ENCODE measurements at places on chromosomes 1 and 21. TPM values are rescaled to one million over a fixed set of nuclear protein-coding genes. Genes with fewer than 3 reads are reported as not detected.

The PROK1 gene
- 0.41 TPM for total RNA-seq

The LAMC2 gene
- total RNA-seq = 42.2 TPM

DNA sequence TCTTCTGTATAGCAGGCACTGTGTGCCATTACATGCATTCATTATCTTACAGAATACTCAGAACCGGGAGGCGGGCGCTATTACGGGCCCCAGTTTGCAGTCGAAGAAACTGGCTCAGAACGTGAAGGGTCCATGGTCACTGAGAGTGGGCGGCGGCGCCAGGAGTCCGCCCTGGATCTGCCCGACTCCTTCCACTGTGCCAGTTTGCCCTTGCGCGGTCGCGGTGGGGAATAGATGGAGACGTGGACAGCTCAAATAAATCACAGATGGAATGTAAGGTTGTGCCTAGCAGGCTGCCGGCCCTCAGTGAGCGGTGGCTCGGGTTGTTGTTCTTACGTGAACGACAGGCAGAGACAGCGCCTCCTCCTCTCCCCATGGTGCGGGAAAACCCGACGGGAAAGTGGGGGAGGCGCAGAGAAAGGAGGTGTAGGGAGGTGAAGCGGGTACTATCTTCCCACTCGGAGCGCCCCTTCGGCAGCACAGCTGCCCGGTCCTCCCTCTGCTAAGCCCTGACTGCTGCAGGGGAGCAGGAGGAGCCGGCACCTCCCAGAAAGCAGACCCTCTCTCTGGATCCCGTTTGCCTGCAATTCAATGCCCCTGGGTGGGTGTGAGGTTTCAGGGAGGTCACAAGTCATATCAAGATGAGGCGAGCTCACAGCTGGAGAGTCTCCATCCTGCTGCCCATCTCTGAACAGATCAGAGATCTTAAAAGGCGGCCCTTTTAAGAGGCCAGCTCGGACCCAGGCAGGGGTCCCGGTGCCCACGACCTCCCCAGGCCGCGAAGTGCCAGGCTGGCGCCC is 1.1 kb downstream of the COL9A2 start:
- H3K36me3 ChIP-seq = no peaks in the 10 kb centered on the region
- H3K27me3 ChIP-seq = peaks cover 25% of the 10 kb centered on the region
- DNase-seq = no peak

DNA sequence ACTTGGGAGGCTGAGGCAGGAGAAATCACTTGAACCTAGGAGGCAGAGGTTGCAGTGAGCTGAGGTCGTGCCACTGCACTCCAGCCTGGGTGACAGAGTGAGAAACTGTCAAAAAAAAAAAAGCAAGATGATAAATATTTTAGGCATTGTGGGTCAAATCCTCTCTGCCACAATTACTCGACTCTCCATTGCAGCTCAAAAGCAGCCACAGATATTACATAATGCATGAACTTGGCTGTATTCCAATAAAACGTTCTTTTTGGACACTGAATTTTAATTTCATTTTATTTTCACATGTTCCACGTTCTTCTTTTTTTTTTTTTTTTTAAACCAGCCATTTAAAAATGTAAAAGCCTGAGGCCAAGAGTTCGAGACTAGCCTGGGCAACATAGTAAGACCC is 69.4 kb downstream of the TCP10L start:
- no peak for DNase-seq
- peaks cover 24% of the 10 kb centered on the region for H3K4me1 ChIP-seq
- no peak overlapping the region for H3K27ac ChIP-seq
- peaks cover 12% of the 10 kb centered on the region for H3K36me3 ChIP-seq
- H3K4me3 ChIP-seq = no peak overlapping the region
- no peaks in the 10 kb centered on the region for H3K27me3 ChIP-seq

DNA sequence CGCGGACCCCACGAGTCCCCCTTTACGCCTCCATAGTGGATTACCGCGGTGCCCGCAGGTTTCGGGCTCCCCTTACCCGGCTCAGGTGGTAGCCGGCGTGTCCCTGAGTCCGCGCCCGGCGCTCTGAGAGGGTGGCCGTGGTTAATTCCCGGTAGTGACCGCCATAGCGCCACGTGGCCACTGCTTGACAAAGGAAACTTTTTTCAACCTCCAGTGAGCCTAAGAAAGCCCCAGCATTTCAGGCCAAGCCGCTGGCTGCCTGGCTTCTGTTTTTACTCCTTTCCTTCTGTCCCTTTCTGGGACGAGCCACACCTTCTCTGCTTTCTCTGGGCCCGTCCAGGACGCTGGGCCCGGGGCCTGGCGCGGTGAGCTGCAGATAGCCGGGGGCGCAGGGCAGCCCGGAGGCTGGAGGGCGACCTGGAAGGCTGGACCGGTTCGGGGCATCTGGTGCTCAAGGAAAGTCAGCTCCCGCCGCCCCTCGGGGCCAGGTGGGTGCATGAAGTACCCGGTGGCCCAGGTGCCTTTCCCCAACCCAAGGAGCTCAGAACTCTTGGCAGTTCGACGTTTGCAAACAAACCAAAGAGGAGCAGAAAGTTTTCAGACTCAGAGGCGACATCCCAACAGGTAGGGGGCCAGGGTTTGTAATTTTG is 540 bp upstream of the C1orf198 start:
- H3K4me3 ChIP-seq = peak overlapping the region; percentile 94
- peak overlapping the region; percentile 82 for H3K27ac ChIP-seq
- no peaks in the 10 kb centered on the region for H3K36me3 ChIP-seq
- no peaks in the 10 kb centered on the region for H3K27me3 ChIP-seq

- H3K36me3 ChIP-seq = no peaks in the 10 kb centered on the region
- no peak for DNase-seq
- H3K27me3 ChIP-seq = no peaks in the 10 kb centered on the region
- H3K4me3 ChIP-seq = no peak overlapping the region
- H3K4me1 ChIP-seq = peaks cover 8% of the 10 kb centered on the region
- H3K27ac ChIP-seq = no peak overlapping the region
These were observed 20.3 kb downstream of the PDC start for GRCh38 chr1:186440584-186440983.

DNA sequence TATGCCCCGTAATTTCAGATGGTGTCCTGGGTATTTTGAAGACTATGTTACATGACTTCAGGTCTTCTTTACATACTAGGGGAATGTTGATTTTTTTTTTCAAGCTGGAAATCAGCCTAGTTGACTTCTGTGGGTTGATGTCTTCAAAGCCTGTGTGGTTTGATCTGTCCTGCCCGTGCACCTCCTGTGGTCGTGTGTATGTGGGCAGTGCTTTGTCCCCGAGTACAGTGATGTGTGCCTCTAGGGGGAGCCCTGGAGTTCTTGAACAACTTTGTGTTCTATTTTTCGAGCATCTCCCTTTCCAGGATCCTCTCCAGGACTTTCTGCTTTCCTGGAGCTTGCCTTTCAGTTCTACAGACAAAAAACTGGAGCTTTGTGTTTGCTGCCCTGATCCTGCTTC is 28.9 kb downstream of the OBSCN start:
- no peaks in the 10 kb centered on the region for H3K4me1 ChIP-seq
- H3K36me3 ChIP-seq = no peaks in the 10 kb centered on the region
- DNase-seq = no peak
- no peak overlapping the region for H3K4me3 ChIP-seq

DNA sequence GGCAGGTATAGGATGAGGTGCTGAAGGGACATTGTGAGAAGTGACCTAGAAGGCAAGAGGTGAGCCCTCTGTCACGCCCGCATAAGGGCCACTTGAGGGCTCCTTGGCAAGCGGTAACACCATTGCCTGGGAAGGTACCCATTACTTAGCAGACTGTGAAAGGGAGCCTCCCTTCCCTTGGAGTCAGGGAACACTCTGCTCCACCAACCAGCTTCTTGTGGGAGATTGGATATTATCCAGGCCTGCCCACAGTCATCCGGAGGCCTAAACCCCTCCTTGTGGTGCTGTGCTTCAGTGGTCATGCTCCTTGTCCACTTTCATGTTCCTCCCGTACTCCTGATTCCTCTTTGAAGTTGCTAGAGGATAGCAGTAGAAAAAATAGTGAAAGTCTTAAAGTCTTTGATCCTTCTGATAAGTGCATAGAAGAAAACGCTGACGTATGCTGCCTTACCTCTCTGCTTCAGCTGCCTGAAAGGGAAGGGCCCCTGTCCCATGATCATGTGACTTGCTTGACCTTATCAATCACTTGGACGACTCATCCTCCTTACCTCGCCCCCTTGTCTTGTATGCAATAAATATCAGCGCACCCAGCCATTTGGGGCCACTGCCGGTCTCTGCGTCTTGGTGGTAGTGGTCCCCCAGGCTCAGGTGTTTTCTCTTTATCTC is 16.0 kb downstream of the RBBP4 start:
- H3K36me3 ChIP-seq = peaks cover 99% of the 10 kb centered on the region
- DNase-seq = peak; percentile 78
- no peak overlapping the region for H3K27ac ChIP-seq
- no peaks in the 10 kb centered on the region for H3K27me3 ChIP-seq
- H3K4me3 ChIP-seq = no peak overlapping the region

GRCh38 chr1:110328274-110328673 is 10.9 kb upstream of the RBM15 start:
- H3K4me3 ChIP-seq = no peak overlapping the region
- no peaks in the 10 kb centered on the region for H3K36me3 ChIP-seq
- no peak overlapping the region for H3K27ac ChIP-seq
- no peak for DNase-seq

DNA sequence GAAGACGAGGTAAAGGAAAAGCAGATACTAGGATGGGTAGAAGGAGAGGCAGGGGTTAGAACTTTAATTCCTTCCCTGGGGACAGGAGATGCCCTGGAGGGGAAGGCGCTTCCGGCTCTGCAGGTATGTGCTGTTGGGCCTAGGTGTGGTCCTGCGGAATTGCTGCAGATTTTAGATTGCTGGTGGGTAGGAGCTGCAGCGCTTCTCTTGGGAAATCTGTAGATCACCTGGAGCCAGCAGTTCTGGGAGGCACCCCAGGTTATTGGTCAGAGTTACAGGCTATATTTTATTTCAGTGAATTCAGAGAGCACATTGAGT is 1.1 kb downstream of the MGST3 start:
- H3K27ac ChIP-seq = peak overlapping the region; percentile 86
- DNase-seq = no peak
- H3K36me3 ChIP-seq = no peaks in the 10 kb centered on the region
- H3K4me3 ChIP-seq = peak overlapping the region; percentile 97

- H3K27ac ChIP-seq = peak overlapping the region; percentile 85
- H3K36me3 ChIP-seq = peaks cover 6% of the 10 kb centered on the region
- peaks cover 93% of the 10 kb centered on the region for H3K4me1 ChIP-seq
- peak; percentile 80 for DNase-seq
- H3K4me3 ChIP-seq = no peak overlapping the region
These were observed 47.8 kb downstream of the SKI start for GRCh38 chr1:2275796-2276536.

- DNase-seq = peak; percentile 15
- no peak overlapping the region for H3K27ac ChIP-seq
- peaks cover 34% of the 10 kb centered on the region for H3K4me1 ChIP-seq
- no peaks in the 10 kb centered on the region for H3K27me3 ChIP-seq
These were observed 176.5 kb downstream of the HIVEP3 start for GRCh38 chr1:41742219-41742618.

The TRIM58 gene
- 6.0 TPM for total RNA-seq

DNA sequence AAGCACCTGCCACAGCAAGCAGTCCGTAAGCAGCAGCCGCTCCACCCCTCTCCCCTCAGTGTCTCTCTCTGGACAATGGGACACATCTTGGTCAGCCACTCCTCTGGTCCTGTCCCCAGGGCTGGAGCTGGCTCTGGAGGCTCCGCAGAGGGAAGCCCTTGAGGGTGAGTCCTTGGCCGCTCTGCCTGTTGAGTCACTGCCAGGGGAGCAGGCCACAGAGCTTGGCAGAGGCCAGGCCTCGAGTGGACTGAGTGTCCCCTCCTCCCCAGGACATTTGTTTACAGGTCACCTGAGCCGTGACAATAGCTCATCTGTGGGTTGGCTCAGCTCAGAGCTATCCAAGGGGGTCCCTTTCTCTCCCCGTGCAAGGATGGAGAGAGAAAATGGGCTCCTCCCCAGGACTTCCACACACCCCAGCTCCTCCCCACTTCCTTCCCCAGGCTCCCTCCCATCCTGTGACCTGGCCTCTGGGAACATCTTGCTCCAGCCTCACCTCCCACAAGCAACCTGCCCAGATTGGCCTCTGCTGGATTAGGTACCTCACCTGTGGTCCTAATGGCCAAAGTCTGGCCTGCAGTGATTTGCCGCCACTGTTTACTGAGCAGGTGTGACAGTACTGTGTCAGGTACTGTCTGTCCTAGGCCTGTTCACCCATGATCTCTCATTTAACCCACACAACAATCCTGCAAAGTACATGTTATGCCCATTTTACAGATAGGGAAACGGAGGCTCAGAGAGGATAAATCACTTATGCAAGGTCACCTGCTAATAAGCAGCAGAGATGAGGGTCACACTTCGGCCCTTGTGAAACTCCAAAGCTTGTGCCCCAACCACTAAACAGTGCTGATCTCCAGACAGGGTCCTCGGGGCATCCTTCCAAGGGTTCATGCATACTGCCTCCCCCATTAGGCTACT is 4.8 kb downstream of the FAM131C start:
- no peak for DNase-seq
- H3K36me3 ChIP-seq = no peaks in the 10 kb centered on the region
- H3K4me3 ChIP-seq = no peak overlapping the region
- H3K4me1 ChIP-seq = no peaks in the 10 kb centered on the region
- H3K27me3 ChIP-seq = peaks cover 5% of the 10 kb centered on the region
- no peak overlapping the region for H3K27ac ChIP-seq

- H3K4me1 ChIP-seq = no peaks in the 10 kb centered on the region
- H3K4me3 ChIP-seq = no peak overlapping the region
- H3K27me3 ChIP-seq = no peaks in the 10 kb centered on the region
- H3K36me3 ChIP-seq = peaks cover 45% of the 10 kb centered on the region
- peak overlapping the region; percentile 49 for H3K27ac ChIP-seq
These were observed 2.4 kb downstream of the CCDC17 start for GRCh38 chr1:45621501-45621836.

DNA sequence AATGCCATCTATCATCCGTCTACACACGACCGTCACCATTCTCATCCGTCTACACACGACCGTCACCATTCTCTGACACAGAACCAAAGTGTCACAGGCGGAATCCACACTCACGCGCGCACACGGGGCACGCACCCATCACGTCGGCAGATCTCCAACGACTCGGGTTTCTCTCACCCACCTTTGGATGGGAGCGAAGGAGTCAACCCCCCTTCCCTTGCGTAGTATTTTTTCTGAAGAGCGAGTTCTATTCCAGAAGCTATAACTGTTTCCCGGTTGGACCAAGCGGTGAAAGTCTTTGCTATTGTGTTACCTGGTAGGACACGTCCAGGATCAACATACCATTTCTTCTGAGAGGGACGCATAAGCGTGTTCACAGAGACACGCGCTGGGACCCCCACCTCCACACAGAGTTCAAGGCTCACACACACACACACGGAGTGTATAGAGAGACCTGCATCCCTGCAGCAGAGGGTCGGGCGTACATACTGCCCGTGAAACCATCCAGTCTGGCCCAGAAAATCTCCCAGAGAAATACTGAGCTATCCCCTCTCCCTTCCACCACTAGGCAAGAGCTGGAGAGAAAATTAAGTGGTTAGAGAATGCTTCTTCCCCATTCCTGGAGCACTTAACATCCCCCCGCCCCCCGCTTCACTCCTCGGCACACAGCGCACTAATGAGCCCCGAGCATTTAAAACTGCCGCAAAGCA is 741 bp downstream of the DUSP10 start:
- H3K36me3 ChIP-seq = peaks cover 7% of the 10 kb centered on the region
- peak overlapping the region; percentile 71 for H3K27ac ChIP-seq
- DNase-seq = peak; percentile 72
